ENCODE measurements at places on chromosomes 12 and 14.

DNA sequence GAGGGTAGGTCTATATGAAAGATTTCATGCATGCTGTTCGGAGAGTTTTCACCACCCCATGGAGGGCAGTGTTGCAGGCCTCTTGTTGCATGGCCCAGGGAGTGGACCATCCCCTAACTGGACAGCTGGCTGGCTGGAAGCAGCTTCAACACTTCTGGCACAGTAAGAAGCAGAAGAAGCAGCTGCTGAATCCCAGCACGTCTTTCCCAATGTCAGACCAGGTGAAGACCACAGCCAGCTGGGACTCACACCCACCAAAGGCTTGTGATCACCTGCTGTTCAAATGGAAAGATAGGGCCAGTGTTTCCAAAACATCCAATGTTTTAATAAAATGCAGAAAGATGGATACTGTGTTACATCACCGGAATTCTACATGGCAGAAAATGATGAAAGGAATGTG, 1423.6 kb downstream of the AACS start:
- DNase-seq: no peak

- DNase-seq: peak; percentile 54
These were observed 891 bp downstream of the PLEKHA5 start for GRCh38 chr12:19130224-19131024.

DNA sequence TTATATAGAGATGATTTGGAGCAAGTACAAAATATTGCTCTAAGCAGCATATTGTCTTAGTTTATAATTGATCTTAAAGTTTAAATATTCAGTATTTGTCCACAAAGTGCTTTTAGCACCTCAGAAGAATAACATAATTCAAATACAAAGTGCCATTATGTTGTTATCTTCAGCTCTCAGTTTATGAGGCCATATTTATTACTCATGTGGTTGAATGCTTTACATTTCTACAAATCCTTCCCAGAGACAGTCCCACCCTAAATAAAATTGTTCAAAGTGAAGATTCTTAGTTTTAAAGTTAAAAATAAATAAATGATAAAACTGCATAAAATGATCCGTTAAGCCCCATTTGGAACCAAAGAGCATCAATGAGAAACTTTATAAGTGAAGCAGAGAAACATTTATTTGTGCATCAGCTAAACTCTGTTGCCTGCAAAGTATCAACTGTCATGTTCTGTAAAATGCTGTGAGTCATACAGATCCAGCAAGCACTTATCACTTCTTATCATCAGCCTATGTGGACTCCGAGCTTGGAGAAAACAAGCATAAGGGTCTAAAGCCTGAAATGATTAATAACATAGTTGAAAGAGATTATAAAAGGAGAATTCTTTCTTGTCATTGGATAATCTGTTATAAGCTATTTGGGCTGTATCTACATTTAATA, 218.9 kb downstream of the ADAMTS20 start:
- peak; percentile 32 for DNase-seq

DNA sequence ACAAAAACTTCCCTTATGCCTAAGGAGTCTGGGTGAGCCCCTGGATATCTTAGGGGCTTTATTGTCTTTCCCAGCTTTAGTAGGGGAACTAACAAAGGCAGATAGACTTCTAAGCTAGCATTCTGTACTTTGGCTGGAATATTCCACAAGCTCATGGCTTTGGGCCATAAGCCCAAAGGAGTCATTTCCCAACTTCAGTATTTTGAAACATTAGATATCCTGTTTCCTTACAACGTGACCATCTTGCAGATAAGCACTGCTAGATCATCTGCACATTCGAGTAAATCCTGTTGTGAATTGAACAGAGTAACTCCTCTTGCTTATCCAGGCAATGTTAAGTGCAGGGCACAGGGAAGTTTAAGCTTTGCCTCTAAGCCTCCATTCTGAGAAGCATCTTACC, 70.6 kb upstream of the ACTN1 start:
- DNase-seq: peak; percentile 24

DNA sequence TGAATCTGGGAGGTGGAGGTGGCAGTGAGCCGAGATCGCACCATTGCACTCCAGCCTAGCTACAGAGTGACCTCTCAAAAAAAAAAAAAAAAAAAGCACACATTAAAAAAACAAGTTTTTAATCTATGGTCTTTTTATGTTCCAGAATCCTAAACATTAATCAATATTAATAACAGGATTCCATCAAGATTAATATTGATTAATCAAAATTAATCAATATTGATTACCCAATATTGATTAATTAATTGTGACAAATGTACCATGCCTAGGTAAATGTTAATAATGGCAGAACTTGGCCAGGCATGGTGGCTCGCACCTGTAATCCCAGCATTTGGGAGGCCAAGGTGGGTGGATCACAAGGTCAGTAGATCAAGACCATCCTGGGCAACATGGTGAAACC, 7.9 kb upstream of the NANOG start:
- no peak for DNase-seq

- no peak for DNase-seq
These were observed 28.3 kb downstream of the P2RX2 start for GRCh38 chr12:132646850-132647249.

DNA sequence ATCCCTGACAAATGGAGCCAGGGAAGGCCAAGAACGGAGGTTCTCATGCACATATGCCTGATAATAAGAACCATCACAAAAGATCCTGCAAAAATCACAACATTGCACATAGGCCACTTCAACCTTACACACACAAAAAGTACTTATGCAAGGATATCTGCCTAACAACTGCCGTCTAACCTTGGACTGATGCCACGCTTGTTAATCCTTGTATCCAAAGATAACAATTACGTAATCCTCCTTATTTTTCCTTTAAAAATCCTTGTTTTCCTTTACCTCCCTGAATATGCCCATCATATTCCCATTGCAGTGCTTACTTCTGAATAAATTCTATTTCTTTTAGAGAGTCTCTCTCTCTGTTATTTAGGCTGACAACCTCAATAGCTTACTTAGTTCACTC, 59.5 kb downstream of the TMEM116 start:
- DNase-seq: no peak

GRCh38 chr12:106342397-106343213, 14.9 kb upstream of the POLR3B start:
- DNase-seq: no peak

DNA sequence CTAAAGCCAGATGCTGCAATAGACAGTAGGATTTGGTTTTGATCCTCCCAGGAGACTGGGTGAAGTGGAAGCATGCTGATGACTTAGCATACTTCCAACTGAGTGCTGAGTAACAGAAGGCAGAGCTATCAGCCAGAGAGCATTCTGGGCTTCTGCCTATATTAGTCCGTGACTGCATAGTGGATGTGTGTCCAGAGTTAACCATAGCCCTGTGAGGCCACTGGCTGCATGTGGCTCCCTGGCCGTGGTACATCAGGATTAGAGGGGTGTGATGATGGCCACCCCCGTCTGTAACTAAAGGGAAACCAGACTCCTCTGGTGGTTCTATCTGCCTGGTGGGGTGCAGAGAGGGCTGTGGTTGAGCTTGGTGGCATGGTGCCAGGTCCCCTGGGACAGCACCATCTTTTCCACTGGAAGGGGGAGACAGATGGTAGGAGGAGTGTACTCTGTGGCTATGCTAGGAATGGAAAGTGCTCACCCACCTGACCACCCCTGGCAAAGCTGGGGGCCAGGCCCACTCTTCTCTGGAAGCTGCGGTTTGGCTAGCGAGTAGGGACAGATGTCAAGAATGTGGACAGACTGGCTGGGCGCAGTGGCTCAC, 27.4 kb downstream of the ABCD4 start:
- peak; percentile 64 for DNase-seq

Data from hematopoietic multipotent progenitor cell treated with erythropoietin and hydrocortisone succinate and interleukin-3 and kit ligand, for 4 days (in vitro differentiated cells).